ENCODE measurements at places on chromosomes 7 and 10. TPM values are rescaled to one million over a fixed set of nuclear protein-coding genes. Genes with fewer than 3 reads are reported as not detected.

Gene MTG1
- 65.1 TPM for total RNA-seq

Gene FFAR4
- not detected for total RNA-seq

Gene OGDHL
- total RNA-seq, result 35.4 TPM

Gene FGFBP3
- total RNA-seq, result 14.2 TPM

- peaks cover 32% of the 10 kb centered on the region for H3K4me1 ChIP-seq
- no peak overlapping the region for H3K4me3 ChIP-seq
- H3K27me3 ChIP-seq, result no peaks in the 10 kb centered on the region
- DNase-seq, result peak; percentile 88
- H3K27ac ChIP-seq, result peak overlapping the region; percentile 86
- no peaks in the 10 kb centered on the region for H3K36me3 ChIP-seq
Observed at GRCh38 chr7:44639671-44640321, 33.4 kb downstream of the OGDH start.

DNA sequence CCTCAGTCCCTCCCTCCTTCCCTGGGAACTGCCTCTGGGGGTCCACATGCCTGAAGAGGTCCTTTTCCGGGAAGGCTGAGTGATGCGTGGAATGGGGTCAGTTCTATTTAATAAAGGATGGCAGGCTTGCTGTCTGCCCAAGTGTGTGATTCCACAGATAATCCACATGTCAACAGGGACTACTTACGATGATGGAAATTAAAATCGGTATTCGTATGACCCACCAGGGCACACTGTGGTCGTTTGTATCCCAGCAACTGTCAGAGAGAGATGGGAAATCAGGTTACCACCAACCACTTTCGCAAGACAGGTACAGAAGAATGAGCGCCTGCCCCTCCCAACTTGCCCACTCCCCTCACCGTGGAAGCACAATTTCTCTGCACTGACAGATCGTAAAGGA lies 110.3 kb downstream of the VIPR2 start:
- no peaks in the 10 kb centered on the region for H3K4me1 ChIP-seq
- H3K27ac ChIP-seq, result no peak overlapping the region
- no peak for DNase-seq
- no peak overlapping the region for H3K4me3 ChIP-seq
- no peaks in the 10 kb centered on the region for H3K36me3 ChIP-seq

DNA sequence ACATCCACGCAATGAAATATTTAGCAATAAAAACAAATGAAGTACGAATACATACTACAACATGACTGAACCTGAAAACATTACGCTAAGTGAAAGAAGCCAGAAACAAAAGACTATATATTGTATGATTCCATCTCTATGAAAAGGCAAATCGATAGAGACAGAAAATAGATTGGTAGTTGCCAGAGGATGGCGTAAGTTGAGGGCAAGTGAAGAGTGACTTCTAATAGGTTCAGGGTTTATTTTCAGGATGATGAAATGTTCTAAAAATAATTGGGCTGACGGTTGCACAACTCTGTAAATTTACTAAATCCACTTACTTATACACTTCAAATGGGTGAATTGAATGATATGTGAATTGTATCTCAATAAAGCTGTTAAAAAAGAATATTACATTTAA lies 39.5 kb upstream of the TECTB start:
- H3K36me3 ChIP-seq, result no peaks in the 10 kb centered on the region
- DNase-seq, result no peak
- no peak overlapping the region for H3K27ac ChIP-seq
- H3K4me3 ChIP-seq, result no peak overlapping the region

DNA sequence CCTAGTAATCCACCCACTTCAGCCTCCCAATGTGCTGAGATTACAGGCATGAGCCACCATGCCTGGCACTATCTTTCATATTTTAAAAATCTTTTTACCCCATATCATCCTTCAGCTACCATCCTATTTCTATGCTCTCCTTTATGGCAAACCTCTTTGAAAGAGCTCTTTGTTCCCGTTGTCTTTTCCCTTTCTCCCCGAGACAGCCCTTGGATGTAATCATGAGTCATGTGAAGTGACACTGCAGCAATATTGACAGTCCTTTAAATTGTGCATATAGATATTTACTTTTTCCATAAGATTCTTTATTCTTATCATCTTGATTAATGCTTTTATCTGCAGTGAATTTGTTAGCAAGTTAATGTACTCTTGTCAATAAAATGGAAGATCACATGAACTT lies 286.6 kb downstream of the ANKRD7 start:
- H3K4me3 ChIP-seq, result no peak overlapping the region
- no peak overlapping the region for H3K27ac ChIP-seq
- no peaks in the 10 kb centered on the region for H3K27me3 ChIP-seq
- no peaks in the 10 kb centered on the region for H3K36me3 ChIP-seq

DNA sequence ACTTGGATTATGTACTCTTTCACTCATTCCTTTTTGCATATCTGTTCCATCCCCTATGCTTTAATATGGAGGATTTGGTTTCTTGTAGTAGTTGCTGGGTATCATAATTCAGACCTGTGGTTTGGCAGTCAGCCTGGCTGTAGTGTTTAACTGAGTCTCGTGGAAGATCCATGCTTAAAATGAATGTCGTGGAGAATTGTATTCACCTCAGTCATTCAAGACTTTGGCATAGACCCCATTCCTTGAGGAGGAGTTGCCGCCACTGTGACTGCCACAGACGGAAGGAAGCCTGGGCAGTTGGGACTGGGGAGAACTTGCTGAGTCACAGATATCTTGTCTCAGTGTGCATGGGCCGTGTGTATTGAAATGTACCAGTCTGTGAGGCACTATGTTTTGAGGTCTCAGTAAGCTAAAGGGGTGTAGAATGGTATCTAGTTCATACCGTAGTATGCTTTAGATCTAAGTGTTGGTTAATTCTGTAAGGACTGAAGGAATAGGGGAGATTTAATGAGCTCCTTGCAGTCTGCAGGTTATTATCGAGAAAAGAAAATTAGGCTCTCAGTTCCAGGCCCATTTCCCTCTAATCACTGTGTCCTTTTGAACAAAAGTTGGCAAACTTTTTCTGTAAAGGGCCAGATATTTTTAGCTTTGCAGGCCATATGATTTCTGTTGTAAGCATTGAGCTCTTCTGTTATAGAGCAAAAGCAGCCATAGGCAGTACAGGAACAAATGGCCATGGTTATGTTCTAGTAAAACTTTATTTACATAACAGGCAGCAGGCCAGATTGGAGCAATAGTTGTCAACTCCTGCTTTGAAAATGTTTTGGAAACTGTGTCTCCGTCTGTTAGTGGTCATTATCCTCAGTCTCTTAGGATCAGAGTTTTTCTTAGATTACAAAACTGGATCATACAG lies 76.8 kb downstream of the TPST1 start:
- no peak for DNase-seq
- H3K4me3 ChIP-seq, result no peak overlapping the region
- H3K27me3 ChIP-seq, result no peaks in the 10 kb centered on the region
- H3K36me3 ChIP-seq, result no peaks in the 10 kb centered on the region
- peak overlapping the region; percentile 18 for H3K27ac ChIP-seq

DNA sequence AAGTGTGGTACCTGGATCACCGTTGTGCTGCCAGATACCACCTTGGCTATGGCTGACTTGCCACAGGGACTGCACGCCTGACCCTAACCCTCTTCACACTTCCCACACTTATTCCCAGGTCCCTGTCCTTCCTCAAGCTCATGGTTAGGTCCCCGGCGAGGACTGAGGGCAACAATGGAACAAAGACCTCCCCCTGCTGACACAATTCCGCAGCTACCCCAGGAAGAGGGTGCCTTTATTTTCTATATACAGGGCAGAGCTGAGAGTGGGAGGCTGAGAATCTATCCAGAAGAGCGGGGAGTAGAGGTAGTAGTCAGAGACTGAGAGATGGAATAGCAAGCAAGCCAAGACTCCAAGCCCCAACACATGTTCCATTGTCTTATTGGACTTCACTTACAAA lies 118.1 kb upstream of the SEM1 start:
- H3K4me3 ChIP-seq, result no peak overlapping the region
- H3K27me3 ChIP-seq, result no peaks in the 10 kb centered on the region
- no peaks in the 10 kb centered on the region for H3K4me1 ChIP-seq
- no peak overlapping the region for H3K27ac ChIP-seq
- DNase-seq, result no peak
- no peaks in the 10 kb centered on the region for H3K36me3 ChIP-seq

DNA sequence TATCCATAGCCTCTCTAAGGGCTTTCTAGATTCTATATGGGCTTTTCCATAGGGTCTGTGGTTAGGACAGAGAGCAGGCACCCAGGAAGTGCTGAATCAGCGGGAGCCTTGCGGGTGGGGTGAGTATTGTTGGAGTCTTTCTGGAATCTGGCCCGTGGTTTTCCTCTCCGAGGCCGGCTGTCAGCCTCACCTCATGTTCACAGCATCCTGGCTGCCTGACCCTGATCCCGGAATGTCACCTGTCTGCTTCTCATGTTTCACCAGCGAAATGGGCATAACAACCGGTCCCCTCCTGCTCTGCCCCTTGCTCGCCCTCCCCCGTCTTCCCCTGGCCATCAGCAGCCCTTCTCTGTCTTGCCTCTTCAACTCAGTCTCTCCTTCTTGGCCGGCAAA lies 36.5 kb downstream of the DDIT4 start:
- H3K27me3 ChIP-seq, result no peaks in the 10 kb centered on the region
- no peaks in the 10 kb centered on the region for H3K36me3 ChIP-seq
- H3K4me1 ChIP-seq, result peaks cover 7% of the 10 kb centered on the region

DNA sequence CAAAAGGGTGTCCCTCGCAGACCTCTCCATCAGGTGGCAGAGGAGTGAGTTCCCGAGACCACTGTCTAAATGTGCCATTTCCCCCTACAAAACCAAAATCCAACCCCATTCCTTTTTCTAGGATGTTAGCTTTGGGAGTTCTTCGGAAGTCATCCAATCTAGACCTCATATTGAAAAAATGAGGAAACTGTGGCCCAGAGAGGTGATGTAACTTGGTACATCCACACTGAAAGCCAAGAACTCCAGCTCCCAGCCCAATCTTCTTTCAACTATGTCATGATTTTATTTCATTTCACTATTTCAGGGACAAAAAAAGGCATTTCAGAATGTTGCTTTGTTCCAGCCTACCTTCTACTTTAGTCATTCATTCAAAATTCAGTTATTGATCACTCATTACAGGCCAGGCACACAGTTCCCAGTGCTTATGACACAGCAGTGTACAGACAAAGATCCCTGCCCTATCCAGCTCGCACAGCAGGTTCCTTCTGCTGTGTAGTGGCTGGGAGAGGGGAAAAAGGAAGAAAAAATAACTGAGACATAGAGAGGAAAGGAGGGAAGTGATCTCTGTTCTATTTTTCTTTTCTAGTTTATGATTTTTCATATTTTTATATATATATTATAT lies 35.8 kb downstream of the SCRN1 start:
- no peaks in the 10 kb centered on the region for H3K27me3 ChIP-seq
- peaks cover 3% of the 10 kb centered on the region for H3K36me3 ChIP-seq
- no peak overlapping the region for H3K4me3 ChIP-seq
- no peak overlapping the region for H3K27ac ChIP-seq
- no peaks in the 10 kb centered on the region for H3K4me1 ChIP-seq
